Coronary artery (tissue), 2 donors: ENCODE measurements at places on chromosomes 4 and X.

DNA sequence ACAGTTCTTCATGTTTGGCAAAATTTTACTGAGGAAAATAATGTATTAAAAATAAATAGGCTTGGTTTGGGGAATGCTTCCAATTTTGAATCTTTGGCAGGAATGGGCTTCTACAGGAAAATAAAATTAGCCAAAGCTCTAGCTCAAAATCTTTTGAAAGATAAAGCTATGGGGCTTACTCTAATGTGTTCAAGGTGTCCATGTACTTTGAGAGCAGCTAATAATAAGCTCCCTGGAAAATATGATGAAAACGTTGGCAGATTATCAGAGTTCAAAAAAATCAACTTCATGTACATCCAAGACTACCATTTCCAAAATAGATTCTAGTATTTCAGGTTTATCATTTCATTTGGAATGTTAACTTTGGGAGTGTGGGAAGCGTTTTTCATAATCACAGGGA lies 158.4 kb downstream of the EMCN start:
- no peak for DNase-seq

DNA sequence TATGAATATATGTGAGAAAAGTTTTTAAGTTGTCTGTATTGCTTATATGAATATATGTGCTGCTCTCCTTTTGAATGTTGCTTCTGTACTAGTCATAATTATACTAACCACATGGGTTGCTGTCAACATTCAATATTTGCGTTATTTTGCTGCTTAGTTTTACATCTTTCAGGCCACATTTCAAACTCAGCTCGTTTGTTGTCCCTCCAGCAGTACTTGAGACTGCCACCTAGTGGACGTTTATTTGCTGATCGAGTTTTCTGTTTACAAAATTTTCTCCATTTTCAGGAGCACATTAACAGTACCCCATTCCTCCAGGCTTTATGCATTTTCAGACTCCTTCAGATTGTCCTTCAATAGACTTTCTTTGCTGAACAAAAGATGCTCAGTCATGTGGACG lies 75.8 kb downstream of the NUDT11 start:
- DNase-seq: no peak

DNA sequence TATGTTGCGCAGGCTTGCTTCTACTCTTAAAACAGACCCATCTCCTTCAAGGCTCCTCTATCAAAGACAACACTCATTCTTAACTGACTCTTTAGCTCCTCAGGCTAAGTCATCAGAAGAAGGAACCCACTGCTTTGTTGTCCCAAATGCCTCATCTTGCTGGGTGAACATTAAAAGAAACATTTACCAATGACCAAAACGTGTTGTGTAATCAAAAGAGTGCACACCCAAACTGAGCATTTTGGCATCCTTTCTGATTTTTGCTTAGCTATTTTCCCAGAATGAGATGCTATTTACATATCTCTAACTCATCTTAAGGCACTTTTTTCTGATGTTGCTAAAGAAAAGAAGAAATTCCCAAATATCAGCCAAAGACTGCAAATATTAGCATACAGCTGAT lies 131.7 kb upstream of the VCX3A start:
- no peak for DNase-seq

DNA sequence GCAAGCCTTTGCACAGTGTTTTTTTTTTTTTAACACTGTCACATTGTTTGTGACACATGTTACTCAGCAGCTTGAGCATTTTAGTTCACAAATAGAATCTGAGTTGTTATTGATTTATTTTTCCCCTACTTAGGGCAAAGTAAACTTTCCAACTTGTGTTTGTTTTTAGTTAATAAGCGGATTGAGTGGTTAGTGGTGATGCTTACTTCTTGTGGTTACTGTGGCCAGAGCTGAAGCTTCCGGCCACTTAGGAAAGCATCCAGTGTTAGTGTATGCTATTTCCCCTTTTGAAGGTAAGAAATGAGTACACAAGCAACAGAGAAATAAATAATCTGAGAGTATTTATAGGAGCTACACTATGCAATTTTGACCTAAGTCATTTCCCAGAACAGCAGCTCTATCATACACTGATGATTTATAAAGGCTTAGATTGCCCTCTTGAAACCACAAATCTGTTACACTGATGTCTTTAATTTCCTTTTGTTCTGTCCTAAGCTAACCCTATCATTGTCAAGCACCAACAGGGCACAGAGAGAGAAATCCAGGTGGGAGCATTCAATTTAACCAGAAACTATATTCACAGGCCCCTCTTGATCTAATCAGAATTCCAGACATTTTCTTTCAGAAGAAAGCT lies 2464.6 kb downstream of the PCDH7 start:
- no peak for DNase-seq

DNA sequence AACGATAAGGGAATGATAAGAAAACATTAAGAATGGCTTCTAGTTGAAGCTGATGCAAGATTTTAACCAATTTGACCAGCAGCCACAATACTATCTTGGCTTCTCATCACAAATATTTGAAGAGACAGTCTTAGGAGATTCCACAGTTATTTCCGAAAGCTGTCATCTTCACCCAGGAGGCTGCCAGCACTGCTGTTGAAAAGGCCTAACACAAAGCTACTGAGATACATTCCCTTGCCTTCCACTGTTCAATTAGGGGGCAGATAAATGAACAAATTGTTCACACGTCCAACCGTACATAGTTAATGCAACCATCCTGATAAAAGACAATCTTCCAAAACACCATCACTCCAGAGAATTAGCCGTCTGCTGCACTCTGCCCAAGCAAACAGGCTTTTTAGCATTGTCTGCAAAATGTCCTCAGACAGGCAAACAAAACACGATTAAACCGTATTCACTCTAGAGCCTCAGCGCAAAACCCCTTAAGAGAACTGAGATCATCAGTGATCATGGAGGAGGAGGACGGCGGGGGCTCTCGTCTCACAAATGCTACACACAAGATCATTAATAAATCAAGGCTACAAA lies 189.8 kb upstream of the PSAPL1 start:
- DNase-seq: no peak

GRCh38 chr4:130563889-130564418 lies 1468.0 kb downstream of the C4orf33 start:
- DNase-seq: no peak

- DNase-seq: no peak
These were observed 26.5 kb upstream of the IRAK1 start for GRCh38 chrX:154046031-154046781.

GRCh38 chr4:35151816-35152572 lies 1092.3 kb downstream of the ARAP2 start:
- no peak for DNase-seq

DNA sequence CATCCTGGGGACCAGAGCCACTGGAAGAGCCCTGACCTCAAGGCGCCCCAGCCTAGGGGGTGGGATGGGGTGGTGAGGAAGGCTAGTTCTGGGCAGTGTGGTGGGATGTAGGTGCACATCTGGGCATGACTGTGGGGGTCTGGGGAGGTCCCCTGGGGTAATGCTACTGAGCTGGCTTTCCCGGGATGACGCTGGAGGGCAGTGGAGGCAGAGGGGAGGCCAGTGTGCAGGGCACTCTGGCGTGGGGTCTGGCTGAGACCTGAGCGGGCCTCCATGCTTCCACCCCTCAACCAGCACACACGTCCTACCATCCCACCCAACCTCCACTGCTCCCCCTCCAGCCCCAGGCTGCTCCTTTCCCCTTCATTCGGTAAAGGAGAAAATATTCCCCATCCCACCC lies 4.8 kb upstream of the SH3BP2 start:
- no peak for DNase-seq

DNA sequence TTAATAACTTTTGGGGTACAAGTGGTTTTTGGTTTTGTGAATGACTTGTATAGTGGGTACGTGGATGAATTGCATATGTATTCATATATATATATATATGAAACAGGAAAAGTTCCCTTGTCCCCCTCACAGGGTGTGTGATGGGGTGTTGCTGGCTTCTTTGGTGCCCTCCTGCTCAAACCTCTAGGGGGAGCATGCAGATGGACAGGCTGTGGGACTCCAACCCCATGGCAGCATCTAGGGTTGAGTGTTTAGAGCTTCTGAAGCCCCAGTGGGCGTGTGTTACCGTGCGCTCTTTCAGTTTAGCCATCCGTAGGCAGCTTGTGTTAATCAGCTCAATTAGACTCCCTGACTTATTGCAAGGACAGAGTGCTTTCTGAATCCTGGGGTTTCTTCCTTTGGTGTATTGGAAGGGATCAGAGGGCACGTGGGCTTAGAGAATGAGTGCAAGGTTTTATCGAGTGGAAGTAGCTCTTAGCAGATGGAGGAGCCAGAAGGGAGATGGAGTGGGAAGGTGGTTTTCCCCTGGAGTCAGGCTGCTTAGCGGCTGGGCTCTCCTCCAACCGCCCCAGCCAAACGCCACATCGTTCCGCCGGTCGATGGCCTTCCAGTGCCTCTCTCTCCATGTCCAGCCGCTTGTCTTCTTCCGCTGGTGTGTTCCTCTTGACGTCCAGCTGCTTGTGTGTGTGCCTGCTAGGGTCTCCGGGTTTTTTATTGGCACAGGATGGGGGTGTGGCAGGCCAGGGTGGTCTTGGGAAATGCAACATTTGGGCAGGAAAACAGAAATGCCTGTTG lies 674.4 kb upstream of the LCORL start:
- no peak for DNase-seq

- no peak for DNase-seq
These were observed 1282.2 kb downstream of the ADGRL3 start for GRCh38 chr4:62482355-62482754.

- peak; percentile 57 for DNase-seq
These were observed 12.8 kb downstream of the AMER1 start for GRCh38 chrX:64192673-64193072.

DNA sequence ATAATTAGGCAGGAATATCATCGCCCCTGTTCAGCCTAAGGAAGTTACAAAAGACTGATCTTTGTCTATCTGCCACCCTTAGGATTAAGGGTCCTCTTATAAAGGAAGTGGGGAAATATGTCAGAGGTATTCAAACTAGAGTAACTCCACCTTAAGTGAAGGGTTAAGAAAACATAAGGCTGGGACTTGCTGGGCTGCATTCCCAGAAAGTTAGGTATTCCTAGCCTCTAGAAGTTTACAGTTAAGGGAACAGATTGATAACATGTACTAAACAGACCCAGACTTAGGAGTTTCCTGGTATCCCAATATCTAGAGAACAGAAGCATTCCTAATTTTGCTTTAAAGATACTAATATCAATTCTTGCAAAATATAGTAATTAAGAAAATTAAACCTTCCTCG lies 6.0 kb downstream of the CXCL2 start:
- DNase-seq: no peak

GRCh38 chr4:107823870-107824349 lies 822 bp upstream of the SGMS2 start:
- no peak for DNase-seq

GRCh38 chrX:27466051-27466450 lies 2.9 kb upstream of the PPP4R3C start:
- no peak for DNase-seq

GRCh38 chr4:2259541-2260343 lies 2.2 kb downstream of the MXD4 start:
- no peak for DNase-seq

DNA sequence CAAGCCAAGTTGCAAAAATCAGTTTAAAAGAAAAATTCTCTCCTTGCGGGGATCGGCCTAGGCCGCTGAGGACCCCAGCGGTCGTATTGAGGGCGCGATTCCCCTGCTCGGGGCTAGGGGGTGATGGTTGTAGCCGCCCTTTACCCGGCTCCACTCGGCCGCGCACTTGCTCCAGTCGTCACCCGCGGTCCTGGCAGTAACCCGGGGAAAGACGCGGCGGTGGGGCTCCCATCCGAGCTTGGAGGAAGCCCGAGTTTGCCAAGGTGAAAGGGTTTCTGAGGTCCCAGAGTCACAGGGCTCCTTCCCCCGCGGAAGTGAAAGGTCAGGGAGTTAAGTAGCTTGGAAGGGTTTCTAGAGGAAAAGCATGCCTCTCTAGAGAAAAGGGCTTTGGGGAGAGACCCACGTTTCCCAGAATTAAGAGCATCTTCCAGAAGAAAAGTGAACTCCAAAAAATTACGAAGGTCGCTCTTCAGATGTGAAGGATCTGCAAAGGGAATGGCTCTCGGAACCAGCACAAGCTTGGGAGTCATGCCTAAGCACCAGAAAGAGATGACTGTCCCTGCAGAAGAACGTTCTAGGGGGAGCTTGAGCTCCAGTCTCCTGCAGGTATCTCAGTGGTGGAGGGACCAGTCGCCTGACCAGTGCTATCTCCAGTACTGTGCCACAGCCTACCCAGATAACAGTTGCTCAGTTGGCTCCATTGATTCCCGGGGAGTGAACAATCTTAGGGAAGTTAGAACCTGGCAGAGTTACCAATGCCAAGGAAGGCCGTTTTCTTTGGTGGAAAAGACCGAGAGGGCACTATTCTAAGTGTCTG lies 875 bp downstream of the LAP3 start:
- no peak for DNase-seq

DNA sequence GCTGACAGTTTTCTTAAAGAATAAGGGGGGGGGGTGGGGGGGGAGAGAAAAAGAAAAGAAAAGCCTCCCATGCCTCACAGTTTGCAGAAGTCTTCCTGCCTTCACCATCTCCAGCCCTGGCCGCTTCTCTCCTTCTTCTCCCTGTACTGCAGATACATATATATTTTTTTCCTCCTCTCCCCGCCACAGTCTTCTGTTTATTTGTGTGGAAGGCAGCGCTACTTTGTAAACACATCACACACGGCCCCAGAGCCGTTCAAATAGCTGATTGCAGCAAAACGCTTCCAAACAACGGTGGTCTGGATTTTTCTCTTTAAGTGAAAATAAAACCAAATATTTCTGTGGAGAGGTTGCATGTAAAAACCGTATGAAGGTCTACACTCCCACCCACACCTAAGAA lies 732 bp downstream of the NLGN4X start:
- no peak for DNase-seq
